ENCODE measurements at places on chromosomes 3 and 15.

- no peak for DNase-seq
Measured at GRCh38 chr15:37574985-37575384, 359.5 kb upstream of the TMCO5A start.

- no peak for DNase-seq
Measured at GRCh38 chr3:11948866-11949265, 55.3 kb upstream of the SYN2 start.

DNA sequence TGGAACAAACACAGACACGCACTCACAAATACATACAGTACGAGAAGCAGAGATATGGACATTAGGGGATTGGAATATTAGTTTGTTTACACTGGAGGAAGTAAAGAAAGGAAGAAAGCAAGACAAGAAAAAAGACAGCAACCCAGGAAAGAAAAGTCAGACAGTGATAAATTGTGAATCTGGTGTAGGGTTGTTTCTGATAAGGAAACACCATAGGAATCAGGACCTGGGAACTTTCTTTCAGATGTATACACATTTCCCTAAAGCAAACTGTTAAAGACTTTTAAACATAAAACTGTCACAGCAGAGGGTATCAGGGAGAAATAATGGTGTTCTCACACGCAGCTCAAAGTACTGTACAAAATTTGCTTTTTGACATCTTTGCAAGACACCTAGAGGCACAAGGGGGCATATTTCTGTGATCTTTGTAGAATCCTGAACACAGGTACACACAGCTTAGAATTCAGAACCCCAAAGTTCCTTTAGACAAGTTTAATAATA, 153.7 kb downstream of the TUSC7 start:
- DNase-seq = no peak

DNA sequence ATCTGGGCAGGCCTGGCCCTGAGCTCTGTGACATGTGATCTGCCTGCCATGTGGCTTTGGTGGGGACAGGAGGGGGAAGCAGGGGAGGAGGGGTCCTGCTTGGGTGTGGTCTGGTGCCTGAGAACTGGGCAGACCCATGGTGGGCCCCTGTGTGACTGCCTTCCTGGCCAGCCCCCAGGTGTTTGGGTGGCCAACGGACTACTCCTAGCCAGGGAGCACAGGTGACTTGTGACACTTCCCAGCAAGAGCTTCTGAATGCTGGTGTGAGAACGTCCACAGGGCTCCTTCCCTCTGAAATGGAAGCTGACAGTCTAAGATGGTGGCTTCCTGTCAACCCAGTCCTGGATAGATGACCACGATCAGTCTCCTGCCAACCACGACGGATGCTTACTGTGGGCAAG, 136.1 kb upstream of the MEF2A start:
- no peak for DNase-seq

DNA sequence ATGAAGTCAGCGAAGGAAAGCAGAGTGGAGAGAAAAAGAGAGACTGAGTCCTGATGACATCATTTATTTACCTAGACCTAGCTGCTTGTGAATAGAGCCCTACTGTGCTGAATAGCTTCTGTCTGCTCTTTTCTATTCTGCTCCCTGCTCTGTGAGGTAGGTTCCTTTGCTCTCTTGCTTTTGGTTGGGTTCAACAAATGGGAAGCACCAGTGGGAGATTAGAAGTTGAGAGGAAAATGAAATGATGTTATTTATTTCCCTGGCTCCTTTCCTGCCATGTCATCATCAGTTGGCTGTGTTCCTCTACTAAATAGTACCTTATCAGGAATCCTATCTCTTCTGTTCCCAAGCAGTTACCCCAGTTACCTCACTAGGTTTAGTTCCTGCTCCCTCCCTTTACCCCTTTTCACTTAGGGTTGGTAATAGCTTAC, 23.5 kb downstream of the DTWD1 start:
- DNase-seq = peak; percentile 14

- no peak for DNase-seq
Measured at GRCh38 chr3:58349792-58350626, 17.3 kb downstream of the PXK start.

GRCh38 chr3:187689984-187690383, 12.4 kb downstream of the RTP2 start:
- no peak for DNase-seq

- DNase-seq = no peak
Measured at GRCh38 chr3:104198131-104198530, 1168.6 kb upstream of the ALCAM start.

DNA sequence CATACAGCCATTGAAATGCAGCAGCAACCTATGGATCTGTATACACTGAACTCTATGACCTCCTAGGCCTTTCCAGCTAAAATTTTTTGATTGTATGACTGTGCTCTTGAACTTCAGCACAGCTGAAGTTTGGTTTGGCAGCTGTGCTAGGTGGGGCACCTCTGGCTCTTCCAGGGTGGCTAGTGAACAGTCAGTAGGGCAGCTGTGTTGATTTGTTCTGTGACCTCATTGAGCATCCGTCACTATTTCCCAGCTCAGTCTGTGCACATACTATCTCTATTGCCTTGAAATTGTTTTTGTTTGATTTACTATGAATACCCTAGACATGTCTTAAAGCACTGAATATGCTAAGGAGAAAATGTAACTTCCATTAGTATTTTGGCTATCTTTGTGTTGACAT, 363.2 kb upstream of the NAALADL2 start:
- DNase-seq = no peak

- no peak for DNase-seq
Measured at GRCh38 chr15:93249623-93250022, 160.6 kb upstream of the RGMA start.

DNA sequence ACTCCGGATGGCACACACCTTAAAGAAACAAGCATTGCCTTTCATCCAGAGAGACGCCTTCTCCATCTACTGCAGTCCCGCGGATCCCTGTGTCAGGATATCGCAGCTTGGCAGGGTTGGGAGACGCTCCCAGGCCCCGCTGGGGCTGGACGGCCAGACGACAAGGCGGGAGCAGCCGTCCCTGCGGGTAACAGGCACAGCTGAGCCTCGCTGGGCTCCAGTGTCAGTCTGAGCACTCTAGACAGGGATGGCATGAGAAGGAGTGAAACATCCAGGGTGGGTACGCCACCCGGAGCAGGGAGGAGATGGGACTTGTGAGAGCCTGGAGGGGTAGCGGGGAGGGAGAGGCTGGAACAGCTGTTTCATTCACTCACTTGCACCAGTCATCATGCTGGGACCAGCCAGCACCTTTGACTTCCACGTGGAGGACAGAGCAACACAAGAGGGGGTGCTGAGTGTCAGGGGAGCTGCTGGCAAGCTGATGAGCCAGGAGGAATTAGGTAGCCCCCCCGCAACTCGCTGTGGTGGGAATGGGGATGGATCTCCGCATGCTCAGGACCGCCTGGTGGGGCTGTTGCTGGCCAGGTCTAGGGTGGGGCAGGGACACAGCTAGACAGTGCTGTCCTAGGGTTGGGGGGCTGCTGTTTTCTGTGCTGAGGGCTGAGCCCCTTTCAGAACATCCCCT, 31.6 kb upstream of the SNRPA1 start:
- DNase-seq = no peak

DNA sequence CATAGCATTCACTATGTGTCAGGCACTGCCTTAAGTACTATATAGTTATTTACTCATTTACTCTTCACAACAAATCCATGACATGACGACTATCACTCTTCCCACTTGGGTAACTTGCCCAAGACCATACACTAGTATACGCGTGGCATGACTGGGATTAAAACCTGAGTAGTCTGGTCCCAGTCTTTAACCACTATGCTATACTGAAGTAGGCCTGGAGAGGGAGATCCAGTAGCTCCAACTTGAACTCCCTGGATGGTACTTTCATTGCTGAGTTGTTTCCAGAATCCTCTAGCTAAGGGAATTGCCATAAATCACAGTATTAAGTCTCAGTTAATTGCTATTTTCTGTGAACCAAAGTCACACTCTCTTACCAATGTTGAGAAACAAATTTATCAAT, 116.2 kb upstream of the LSAMP start:
- DNase-seq = no peak

GRCh38 chr15:60428935-60429334, 31.1 kb upstream of the ANXA2 start:
- DNase-seq = no peak

- no peak for DNase-seq
Measured at GRCh38 chr3:124986192-124987143, 51.9 kb upstream of the MUC13 start.

DNA sequence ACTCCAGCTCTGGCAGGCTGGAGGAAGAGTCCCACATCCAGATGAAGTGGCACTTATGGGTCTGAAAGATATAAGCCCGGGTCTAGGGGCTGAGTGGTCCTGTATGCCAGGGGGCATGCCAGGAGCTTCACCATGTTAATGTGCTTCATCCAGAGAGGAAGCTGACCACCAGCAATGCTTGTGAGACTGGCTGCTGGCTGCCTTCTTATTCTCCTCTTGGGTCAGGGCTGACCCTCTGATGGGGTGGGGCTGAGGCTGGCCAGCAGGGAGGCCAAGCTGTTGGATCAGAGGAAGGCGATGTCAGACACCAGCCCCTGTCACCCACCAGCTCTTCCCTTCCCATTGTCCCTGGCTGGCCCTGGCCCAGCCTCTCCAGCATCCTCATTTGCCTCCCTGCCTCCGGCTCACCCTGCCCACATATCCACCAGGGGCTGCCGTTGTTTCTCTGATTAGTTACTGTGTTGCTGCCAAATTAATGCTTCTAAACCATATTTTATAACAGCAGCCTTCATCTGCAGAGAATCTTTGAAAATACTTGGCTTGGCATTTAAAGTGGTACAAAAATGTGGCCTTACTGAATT, 20.4 kb upstream of the PSTPIP1 start:
- no peak for DNase-seq

- DNase-seq = no peak
Measured at GRCh38 chr3:45034612-45035252, 8.6 kb downstream of the CLEC3B start.

GRCh38 chr3:160398820-160399124, 253 bp downstream of the IFT80 start:
- no peak for DNase-seq

DNA sequence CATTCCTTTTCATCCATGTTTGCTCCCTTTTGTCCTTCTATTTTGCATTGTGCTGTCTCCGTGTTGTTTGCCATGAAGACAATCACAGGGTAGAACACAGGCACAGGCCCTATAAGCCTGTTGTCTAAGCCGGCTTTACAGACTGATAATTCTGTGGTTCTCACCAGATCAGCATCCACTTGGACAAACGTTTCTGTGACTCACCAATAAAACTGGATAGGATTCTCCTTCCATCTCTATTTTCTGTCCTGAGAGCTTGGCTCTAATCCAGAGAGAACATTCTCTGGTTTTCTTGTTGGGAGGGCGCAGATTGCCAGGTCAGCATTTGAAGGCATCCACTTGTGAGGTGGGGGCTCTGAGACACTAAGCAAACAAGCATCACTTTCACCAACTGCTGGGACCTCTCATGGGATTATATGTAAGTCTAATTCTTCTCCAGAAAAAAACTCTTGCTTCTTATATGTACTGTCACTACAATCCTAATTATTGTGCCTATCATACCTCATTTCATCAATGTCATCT, 101.6 kb downstream of the ERC2 start:
- DNase-seq = no peak

DNA sequence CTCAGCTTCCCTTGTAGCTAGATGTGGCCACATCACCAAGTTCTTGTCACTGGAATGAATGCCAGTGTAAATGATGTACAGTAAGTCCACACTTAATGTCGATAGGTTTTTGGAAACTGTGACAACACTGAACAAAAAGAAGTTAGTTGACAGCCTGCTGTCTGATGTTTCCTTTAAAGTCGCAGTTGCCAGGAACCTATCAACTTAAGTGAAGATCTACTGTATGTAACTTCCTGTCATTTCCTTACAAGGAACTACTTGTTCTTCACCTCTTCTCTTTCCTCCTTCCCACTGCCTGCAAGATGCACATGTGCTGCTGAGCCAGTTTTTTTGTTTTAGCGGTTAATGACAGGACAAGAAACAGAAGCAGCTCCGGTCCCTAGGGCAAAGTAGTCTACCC, 44.6 kb downstream of the HDGFL3 start:
- no peak for DNase-seq

GRCh38 chr3:37963635-37964034, 27.0 kb upstream of the VILL start:
- no peak for DNase-seq

DNA sequence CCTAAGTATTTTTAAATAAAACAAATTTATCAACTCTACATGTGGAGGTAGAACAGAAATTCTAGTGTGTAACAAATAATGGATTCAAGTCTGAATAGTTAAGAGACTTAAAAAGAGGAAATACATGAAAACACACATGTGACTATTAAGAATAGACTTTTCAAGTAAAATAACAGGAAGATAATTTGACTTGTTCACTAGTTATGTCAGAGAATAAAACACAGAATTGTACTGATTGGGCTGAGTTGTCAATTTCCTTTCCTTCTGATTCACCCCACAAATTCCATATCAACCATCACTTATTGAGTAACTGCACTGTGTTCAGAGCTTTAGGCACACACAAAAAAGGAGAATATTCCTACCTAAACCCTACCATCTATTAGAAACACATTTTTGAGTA, 557.2 kb downstream of the TUSC7 start:
- DNase-seq = no peak

- no peak for DNase-seq
Measured at GRCh38 chr3:65484964-65485363, 553.8 kb downstream of the MAGI1 start.

- no peak for DNase-seq
Measured at GRCh38 chr3:86869566-86869965, 121.4 kb downstream of the VGLL3 start.

DNA sequence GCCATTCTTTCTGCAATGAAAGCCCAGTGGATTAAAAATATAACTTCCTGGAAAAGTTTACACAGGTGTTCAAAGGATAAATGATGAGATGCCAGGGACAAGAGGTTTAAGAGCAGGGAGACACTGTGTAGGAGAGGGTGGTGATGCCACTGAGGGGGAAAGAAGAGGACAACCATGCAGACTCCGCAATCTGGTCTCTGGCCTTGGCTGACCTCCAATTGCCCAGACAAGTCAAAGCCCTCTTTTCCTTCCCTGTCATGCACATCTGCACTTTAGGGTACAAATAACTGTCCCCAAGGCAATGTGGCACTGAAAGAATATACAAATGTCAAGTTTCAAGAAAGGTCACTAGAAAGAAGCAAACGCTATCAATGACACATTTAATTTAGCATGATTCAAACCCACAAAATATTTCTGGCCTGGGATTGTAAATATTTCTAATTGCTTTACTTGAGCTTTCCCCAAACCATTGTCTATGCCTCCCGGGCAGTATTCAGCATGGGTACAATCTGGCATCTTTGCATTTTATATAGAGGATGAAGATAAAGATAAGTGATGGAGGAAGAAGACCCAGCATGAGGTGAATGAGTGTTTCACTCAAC, 319.4 kb downstream of the PLCL2 start:
- DNase-seq = no peak

All from NCI-H1092 treated with DMSO at 0.1 percent for 48 hours (cell line).